Urinary bladder (tissue), 4 donors: ENCODE measurements at places on chromosomes 1 and 21. TPM values are rescaled to one million over a fixed set of nuclear protein-coding genes. Genes with fewer than 3 reads are reported as not detected.

Gene SPATA45
- polyA plus RNA-seq = not detected

Gene NHLH1
- polyA plus RNA-seq = 0.05 TPM

Gene OR2T33
- polyA plus RNA-seq = not detected

GRCh38 chr1:117128323-117129079, 7.0 kb upstream of the TRIM45 start:
- no peak for DNase-seq

Gene SLC22A15
- 1.5 TPM for polyA plus RNA-seq

GRCh38 chr1:180762796-180763195, 131.0 kb downstream of the XPR1 start:
- DNase-seq = no peak

Gene AKNAD1
- polyA plus RNA-seq = 1.2 TPM

GRCh38 chr1:159000070-159000409, 9.7 kb upstream of the IFI16 start:
- DNase-seq = no peak

GRCh38 chr21:30714456-30714855, 4.1 kb downstream of the KRTAP21-3 start:
- DNase-seq = no peak

DNA sequence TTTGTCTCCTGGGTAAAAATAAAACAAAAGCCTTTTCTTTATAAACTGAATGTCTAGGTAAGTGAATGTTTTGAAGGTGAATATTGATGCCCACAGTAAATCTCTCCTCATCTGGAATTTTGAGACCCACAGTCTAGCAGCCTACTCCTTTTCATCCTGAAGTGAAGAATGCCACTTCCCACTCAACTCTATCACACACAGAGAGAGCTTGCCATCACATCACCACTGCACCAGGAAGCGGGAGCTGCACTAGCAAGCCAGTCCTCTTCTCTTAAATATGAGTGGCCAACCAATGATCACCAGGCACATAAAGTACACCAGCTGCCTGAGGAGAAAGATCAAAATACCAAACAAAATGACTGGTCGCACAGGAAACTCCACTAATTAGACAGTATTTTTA, 140.8 kb downstream of the MRPL39 start:
- no peak for DNase-seq

DNA sequence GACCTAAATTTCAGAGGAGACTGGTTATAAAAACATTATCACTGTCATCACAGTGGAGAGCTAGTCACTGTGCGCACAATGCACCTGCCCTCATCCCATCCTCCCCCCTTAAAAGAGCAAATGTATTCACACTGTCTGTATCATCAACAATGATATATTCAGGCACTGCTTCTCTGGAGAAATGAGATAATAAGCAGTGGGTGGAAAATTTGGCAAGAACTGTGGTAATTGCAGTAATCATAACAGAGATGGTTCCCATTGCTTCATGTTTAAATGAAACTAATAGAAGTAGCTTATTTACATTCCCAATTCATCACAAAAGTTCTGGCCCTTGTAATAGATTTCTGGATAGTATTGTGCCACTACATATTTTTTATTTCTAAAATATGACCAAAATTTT, 867.4 kb upstream of the ADGRL2 start:
- no peak for DNase-seq

DNA sequence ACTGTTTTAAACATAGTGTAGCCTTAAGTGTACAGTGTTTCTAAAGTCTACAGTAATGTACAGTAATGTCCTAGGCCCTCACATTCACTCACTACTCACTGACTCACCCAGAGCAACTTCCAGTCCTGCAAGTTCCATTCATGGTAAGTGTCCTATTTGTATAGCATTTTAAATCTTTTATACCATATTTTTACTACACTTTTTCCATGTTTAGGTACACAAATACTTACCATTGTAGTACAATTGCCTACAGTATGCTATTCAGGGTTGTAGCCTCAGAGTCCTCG, 3.6 kb upstream of the S100A10 start:
- no peak for DNase-seq

DNA sequence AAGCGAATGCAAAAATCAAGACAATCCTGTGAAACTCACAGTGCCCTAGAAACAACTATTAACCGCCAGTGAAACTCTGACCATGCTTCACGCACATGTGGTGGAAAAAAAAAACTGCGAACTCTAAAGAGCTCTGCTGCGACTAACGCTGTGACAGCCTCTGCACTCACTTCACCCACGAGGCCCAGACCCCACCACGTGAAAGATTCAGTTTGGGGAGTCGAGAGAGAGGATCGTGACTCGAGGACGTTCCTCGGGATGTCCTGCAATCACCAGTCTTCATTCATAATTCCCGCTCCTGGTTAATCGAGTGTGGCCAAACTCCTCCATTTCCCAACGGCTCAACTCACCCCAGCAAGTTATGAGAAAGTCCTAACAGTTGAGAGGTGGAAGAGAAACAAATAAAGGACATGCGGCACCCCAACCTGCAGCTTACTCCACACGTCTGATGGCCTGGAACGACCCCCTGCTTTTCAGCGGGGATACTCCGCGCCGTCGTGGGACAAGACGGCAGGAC, 1.1 kb downstream of the SERBP1 start:
- no peak for DNase-seq

Gene MCOLN3
- polyA plus RNA-seq = 0.67 TPM
